PC-9 (cell line): ENCODE measurements at places on chromosomes 4 and X. TPM values are rescaled to one million over a fixed set of nuclear protein-coding genes. Genes with fewer than 3 reads are reported as not detected.

The TMPRSS11F gene
- not detected in 2 replicates for total RNA-seq

The ZNF157 gene
- not detected in 2 replicates for total RNA-seq

The SLIT2 gene
- total RNA-seq = 4.8 and 5.3 TPM in 2 replicates

The DNAAF6 gene
- not detected in 2 replicates for total RNA-seq

The MAGEA3 gene
- total RNA-seq = 133 and 135 TPM in 2 replicates

The COPS4 gene
- 15.4 and 17.1 TPM in 2 replicates for total RNA-seq

The HOPX gene
- total RNA-seq = 0.98 and 1.0 TPM in 2 replicates
